ENCODE measurements at places on chromosomes 16 and 17. TPM values are rescaled to one million over a fixed set of nuclear protein-coding genes. Genes with fewer than 3 reads are reported as not detected.

DNA sequence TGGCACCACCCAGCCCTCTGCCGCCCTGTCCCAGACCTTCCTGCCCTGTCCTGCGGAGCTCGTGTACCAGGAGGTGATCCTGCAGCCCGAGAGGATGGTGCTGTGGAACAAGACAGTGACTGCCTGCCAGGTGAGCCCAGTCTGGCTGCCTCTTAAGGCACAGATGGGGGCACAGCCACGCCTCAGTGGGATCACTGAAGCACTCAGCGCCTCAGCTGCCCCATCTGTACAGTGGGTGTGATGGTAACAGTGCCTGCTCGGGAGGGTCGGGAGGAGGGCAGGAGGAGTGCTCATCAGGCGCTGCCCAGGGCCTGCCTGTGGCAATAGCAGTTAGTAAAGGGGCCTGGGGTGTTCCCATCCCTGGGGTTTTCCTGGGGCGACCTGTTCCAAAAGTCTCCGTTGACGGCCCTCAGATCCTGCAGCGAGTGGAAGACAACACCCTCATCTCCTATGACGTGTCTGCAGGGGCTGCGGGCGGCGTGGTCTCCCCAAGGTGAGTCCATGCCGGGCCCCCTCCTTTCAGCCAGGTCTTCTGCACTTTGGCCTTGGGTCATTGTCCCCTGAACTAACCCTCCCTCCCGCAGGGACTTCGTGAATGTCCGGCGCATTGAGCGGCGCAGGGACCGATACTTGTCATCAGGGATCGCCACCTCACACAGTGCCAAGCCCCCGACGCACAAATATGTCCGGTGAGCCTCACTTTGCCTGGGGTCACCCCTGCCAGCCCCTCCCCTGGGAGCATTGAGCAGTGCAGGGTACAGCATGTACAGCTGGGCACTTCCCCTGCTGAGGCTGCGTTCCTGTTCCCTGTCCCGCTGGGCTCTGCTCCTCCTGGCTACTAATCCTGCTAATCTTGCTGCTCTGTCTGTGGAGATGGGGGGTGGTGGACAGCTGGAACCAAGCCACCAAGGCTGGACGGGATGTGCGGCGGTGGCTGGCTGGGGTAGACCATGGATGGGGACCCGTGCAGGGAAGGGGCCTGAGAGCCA is 4.5 kb upstream of the TCAP start:
- DNase-seq = no peak
- H3K27me3 ChIP-seq = peaks cover 3% of the 10 kb centered on the region
- H3K4me1 ChIP-seq = peaks cover 5% of the 10 kb centered on the region
- no peak overlapping the region for H3K27ac ChIP-seq
- no peak overlapping the region for H3K4me3 ChIP-seq
- H3K36me3 ChIP-seq = no peaks in the 10 kb centered on the region

GRCh38 chr17:41869426-41869825 is 4.2 kb upstream of the KLHL11 start:
- no peak for DNase-seq
- H3K4me3 ChIP-seq = no peak overlapping the region
- no peaks in the 10 kb centered on the region for H3K4me1 ChIP-seq
- no peaks in the 10 kb centered on the region for H3K36me3 ChIP-seq
- H3K27ac ChIP-seq = no peak overlapping the region
- peaks cover 14% of the 10 kb centered on the region for H3K27me3 ChIP-seq

- peaks cover 27% of the 10 kb centered on the region for H3K4me1 ChIP-seq
- no peak overlapping the region for H3K4me3 ChIP-seq
- H3K27me3 ChIP-seq = peaks cover 9% of the 10 kb centered on the region
- H3K36me3 ChIP-seq = no peaks in the 10 kb centered on the region
- H3K27ac ChIP-seq = no peak overlapping the region
Observed at GRCh38 chr17:77327181-77327565, 186.4 kb downstream of the SEC14L1 start.

DNA sequence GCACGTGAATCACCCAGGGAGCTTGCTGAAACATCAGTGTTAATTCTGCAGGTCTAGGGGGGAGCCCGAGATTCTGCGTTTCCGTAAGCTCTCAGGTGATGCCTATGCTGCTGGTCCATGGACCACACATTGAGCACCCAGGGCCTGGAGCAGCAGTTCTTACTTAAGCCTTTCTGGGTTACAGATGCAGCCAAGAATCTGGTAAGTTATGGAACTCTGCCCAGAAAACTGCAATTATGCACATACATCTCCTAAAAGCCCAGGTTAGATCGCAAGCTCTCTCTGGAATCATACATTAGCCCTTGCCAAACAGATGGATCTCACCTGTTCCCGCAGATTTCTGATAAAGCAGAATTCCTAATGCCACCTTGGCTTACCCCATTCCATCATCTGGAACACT is 265.9 kb upstream of the SALL1 start:
- no peak overlapping the region for H3K27ac ChIP-seq
- no peaks in the 10 kb centered on the region for H3K27me3 ChIP-seq
- H3K4me3 ChIP-seq = no peak overlapping the region
- H3K36me3 ChIP-seq = no peaks in the 10 kb centered on the region
- H3K4me1 ChIP-seq = peaks cover 4% of the 10 kb centered on the region

DNA sequence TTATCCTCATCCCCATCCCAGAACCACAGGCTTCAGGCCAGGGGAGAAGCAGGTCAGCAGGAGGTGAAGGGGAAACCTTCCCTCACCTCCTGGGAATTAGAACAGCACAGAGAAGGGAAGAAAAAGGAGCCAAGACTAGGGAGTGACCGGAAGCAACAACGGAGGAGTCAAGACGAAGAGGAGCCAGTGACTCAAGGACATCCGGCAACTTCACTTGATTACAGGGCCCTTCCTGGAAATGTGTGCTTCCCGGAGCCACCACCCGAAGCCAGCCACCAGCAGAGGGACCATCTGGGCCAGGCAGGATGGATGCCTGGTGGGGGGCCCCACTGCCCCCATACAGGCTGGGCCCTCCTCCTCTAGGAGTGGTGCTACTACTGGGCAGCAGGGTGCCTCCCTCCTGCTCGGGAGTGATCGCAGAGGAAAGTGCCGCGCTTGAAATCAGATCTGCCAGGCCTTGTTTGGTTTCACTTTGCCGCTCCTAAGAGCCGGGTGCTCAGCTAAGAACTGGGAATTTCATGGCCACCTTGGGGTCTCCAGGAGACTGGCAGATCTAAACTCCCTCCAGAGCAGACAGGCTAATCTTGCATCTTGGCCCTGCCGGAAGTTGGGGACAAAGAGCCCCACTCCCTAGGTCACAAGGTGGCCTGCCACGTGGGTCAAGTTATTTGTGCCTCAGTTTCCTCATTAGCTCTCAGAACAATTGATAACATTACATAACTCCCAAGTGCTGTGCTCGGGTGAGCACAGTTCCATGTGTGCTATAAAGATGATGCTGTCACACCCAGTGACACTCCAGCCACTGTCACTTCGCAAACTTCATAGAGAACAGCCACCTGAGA is 6.6 kb downstream of the CDC42EP4 start:
- no peaks in the 10 kb centered on the region for H3K36me3 ChIP-seq
- no peak overlapping the region for H3K27ac ChIP-seq
- no peak for DNase-seq
- H3K27me3 ChIP-seq = peaks cover 6% of the 10 kb centered on the region
- peaks cover 37% of the 10 kb centered on the region for H3K4me1 ChIP-seq

DNA sequence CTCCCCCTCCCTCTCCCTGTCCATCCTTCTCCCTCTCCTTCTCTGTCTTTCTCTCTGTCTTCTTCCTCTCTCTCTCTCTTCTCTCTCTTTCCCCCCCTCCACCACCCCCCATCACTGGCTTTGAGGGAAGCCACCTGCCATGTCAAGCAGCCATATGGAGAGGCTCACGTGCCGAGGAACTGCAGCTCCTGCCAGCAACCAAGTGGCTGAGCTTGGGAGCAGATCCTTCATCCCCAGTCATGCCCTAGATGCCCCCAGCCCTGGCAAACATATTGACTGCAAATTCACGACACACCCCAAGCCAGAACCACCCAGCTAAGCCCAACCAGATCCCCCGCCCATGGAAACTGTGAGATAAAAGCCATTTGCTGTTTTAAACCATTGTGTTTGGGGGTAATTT is 40.9 kb upstream of the RBFOX3 start:
- H3K27me3 ChIP-seq = peaks cover 2% of the 10 kb centered on the region
- DNase-seq = no peak
- H3K27ac ChIP-seq = peak overlapping the region; percentile 11
- peaks cover 15% of the 10 kb centered on the region for H3K4me1 ChIP-seq
- peaks cover 17% of the 10 kb centered on the region for H3K36me3 ChIP-seq

GRCh38 chr16:15553313-15554088 is 89.5 kb downstream of the MARF1 start:
- DNase-seq = no peak
- H3K4me3 ChIP-seq = no peak overlapping the region
- H3K4me1 ChIP-seq = no peaks in the 10 kb centered on the region
- peaks cover 5% of the 10 kb centered on the region for H3K27me3 ChIP-seq

- no peak overlapping the region for H3K27ac ChIP-seq
- H3K27me3 ChIP-seq = peaks cover 5% of the 10 kb centered on the region
- peaks cover 2% of the 10 kb centered on the region for H3K4me1 ChIP-seq
- no peak for DNase-seq
- H3K4me3 ChIP-seq = peak overlapping the region; percentile 52
- no peaks in the 10 kb centered on the region for H3K36me3 ChIP-seq
Observed at GRCh38 chr16:1332618-1333148, 762 bp upstream of the BAIAP3 start.

GRCh38 chr17:60383379-60383778 is 8.6 kb downstream of the USP32 start:
- H3K36me3 ChIP-seq = no peaks in the 10 kb centered on the region
- H3K4me1 ChIP-seq = peaks cover 14% of the 10 kb centered on the region
- H3K4me3 ChIP-seq = no peak overlapping the region
- DNase-seq = no peak

DNA sequence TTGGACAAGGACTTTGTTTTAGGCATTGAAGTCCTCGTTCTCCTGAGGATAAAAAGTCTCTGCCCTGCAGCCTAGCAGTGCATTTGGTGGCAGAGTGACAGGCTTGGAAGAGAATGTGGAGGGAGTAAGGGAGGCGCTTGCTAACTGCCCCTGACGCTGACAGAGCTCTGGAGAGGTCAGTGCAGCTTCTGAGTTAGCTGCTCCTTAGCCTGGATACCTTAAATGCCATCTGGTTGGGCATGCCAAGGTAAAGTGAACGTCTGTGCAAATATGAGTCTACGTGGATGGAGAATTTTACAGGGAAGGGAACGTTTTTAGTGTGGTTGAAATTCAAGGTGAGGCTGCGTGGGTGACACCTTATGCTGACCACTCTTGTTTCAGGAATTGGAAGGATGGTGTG is 44.4 kb downstream of the SEC14L1 start:
- no peak for DNase-seq
- H3K4me3 ChIP-seq = no peak overlapping the region
- peaks cover 8% of the 10 kb centered on the region for H3K4me1 ChIP-seq
- peaks cover 2% of the 10 kb centered on the region for H3K27me3 ChIP-seq
- no peak overlapping the region for H3K27ac ChIP-seq
- H3K36me3 ChIP-seq = no peaks in the 10 kb centered on the region

DNA sequence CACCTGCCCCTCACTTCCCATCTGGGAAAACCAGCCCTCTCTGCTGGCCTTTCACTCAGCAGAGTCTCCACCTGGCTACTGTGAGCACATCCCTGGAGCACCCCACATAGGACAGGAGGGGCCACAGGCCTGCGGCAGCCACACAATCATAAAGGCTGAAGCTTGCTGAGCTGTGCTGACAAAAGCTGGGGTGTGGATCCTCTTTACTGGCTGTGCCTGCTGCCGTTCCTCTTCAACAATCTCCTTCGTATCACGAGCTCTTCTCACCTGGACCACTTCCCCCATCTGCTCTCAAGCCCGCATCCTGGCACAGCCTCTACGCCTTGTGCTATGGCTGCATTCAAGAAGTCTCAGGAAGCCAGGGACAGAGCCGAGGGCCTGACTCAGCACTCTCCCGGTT is 86.1 kb downstream of the ZNF778 start:
- peaks cover 25% of the 10 kb centered on the region for H3K4me1 ChIP-seq
- no peak for DNase-seq
- H3K36me3 ChIP-seq = no peaks in the 10 kb centered on the region
- H3K4me3 ChIP-seq = no peak overlapping the region

GRCh38 chr16:28140788-28141618 is 70.8 kb downstream of the XPO6 start:
- no peak overlapping the region for H3K27ac ChIP-seq
- no peak overlapping the region for H3K4me3 ChIP-seq
- DNase-seq = no peak

GRCh38 chr17:34917381-34917780 is 43.9 kb downstream of the CCT6B start:
- no peak overlapping the region for H3K27ac ChIP-seq
- H3K27me3 ChIP-seq = no peaks in the 10 kb centered on the region
- no peaks in the 10 kb centered on the region for H3K36me3 ChIP-seq
- H3K4me1 ChIP-seq = no peaks in the 10 kb centered on the region
- no peak overlapping the region for H3K4me3 ChIP-seq

- peaks cover 2% of the 10 kb centered on the region for H3K27me3 ChIP-seq
- H3K36me3 ChIP-seq = no peaks in the 10 kb centered on the region
- DNase-seq = no peak
- H3K4me3 ChIP-seq = no peak overlapping the region
- peaks cover 40% of the 10 kb centered on the region for H3K4me1 ChIP-seq
Observed at GRCh38 chr17:37064956-37065355, 116.2 kb downstream of the AATF start.

- no peak overlapping the region for H3K27ac ChIP-seq
- H3K4me1 ChIP-seq = no peaks in the 10 kb centered on the region
- peaks cover 4% of the 10 kb centered on the region for H3K36me3 ChIP-seq
- DNase-seq = no peak
- H3K4me3 ChIP-seq = no peak overlapping the region
- no peaks in the 10 kb centered on the region for H3K27me3 ChIP-seq
Observed at GRCh38 chr16:19605701-19606100, 50.2 kb downstream of the VPS35L start.

TPSG1 gene
- not detected for total RNA-seq

RMI2 gene
- 4.2 TPM for total RNA-seq

BHLHA9 gene
- not detected for total RNA-seq

HOXB8 gene
- total RNA-seq = not detected

CACNG1 gene
- not detected for total RNA-seq

SCARF1 gene
- total RNA-seq = 4.0 TPM

TPSD1 gene
- not detected for total RNA-seq

CACNA1H gene
- 161 TPM for total RNA-seq

KCNH4 gene
- 0.71 TPM for total RNA-seq

MYL4 gene
- total RNA-seq = 7.6 TPM

CIITA gene
- total RNA-seq = 0.69 TPM

TEKT3 gene
- total RNA-seq = 0.54 TPM

PGP gene
- 33.9 TPM for total RNA-seq

NGFR gene
- 131 TPM for total RNA-seq

CCL1 gene
- total RNA-seq = not detected

AKAP10 gene
- 29.8 TPM for total RNA-seq

ANKRD40CL gene
- not detected for total RNA-seq
